ENCODE measurements at places on chromosomes 13 and 19.

DNA sequence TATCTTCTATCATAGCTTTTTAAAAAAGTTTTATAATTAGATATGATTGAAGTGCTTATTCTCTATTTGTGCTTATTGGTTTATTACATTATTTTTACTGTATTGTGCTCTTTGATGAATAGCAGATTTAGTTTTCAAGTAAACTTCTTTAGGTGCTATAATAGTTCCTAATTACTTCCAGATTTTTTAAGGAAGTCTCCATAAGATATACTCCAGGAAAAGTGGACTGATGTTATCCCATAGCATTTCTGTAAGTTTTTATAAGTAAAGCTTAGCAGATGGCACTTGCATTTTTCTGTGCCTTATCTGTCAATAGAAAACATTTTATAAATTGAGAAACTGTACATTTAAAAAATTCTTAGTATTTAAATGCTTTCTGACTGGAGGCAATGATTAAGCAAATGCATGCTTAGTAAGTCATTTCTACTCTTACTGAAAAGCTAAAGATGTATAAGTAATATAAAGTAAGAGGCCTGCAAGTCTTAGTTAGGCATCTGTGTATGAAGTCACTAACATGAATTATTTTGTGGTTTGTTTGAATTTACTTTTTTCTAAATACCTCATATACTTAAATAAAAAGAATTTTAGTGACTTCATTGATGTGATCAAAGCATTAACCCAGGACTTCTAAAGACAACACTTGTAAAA is 182.8 kb downstream of the MAB21L1 start:
- no peak for DNase-seq

GRCh38 chr19:55644191-55644833 is 863 bp downstream of the ZNF581 start:
- no peak for DNase-seq

DNA sequence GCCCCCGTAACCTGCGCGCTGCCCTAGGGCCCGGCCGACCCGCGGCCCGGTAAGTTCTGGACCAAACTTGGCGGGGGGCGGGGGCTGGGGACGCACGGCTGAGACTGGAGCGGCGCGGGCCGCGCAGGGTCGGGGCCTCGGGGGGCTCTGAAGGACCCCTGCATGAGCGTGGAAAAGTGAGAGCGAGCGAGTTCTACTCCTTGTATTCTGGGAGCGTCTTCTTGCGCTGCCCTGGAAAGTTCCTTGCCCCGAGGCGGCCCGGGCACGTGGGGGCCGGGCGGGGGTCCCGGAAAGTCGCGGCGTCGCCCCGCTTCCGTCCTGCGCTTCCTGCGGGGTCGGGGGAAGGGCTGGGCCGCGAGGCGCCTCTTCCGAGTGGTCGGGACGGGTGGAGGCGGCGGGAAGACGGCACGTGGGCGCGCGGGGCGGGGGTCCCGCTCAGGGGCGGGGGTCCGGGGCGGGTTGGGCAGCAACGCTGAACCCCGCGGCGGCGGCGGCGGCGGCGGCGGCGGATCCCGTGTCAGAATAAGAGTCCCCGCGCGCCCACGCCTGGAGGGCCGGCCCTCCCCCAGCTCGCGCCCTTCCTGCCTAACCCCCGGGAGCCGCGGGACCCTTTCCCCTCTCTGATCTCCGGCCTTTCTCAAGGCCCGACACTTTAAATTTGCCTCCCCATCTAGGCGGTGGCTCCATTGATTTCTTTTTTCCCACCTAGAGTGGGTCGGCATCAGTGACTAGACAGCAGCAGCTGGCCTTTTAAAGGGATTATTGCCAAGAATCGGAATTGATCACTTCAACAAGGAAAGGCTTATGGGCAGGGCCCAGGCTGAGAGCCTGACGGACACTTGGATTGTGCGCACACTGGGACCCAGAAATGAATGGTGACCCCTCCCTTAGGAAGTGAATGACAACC is 749 bp downstream of the GATAD2A start:
- peak; percentile 73 for DNase-seq

GRCh38 chr19:14369399-14370168 is 11.7 kb upstream of the ADGRE5 start:
- DNase-seq: peak; percentile 92

DNA sequence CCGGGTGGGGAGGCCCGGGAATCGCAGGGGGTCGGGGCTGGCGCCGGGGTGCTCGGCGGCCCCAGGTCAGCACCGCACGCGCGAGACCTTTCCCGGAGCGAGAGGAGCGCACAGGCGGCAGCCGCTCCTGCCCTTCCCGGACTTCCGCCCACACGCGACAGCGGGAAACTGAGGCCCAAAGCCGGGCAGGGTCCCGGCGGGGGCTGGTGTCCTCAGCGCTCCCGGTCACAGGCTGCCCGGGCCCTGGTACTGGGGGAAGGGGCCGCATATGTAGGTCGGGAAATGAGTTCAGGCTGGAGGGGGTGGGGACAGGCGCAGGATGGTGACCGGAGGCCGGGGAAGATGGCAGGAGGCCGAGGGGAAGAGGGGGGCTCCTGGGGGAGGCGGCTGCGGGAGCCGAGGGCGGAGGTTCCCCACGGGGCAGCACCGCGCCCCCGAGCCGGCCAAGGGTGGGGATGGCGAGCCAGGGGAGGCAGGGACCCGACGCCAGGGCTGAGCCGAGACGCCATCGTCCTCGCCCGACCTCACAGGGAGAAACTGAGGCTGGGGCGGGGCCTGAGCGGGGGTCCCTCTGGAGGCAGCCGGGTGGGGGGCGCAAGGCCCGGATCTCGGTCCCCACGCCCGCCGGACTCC is 662 bp downstream of the CBARP start:
- DNase-seq: no peak

- DNase-seq: no peak
Measured at GRCh38 chr13:39378306-39378705, 224.7 kb downstream of the LHFPL6 start.

- no peak for DNase-seq
Measured at GRCh38 chr19:33412601-33413425, 39.3 kb downstream of the CEBPG start.

DNA sequence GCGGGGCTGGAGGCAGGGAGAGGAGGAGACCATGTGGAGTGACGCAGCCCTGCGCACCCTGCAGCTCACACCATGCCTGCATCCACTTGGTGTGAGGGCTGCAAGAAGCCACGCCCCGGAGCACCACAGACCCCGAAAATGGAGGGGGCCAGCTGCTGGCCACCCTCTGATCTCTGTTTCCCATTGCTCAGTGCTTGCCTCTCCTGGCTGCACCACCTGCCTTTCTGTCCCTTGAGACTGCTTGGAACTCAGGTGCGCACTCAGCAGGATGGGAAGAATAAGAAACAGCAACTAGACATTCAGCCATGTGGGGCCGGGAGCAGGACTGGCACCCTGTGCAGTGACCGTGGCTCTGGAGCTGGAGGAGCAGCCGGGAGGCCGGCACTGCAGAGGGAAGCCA is 64.0 kb downstream of the ANKRD10 start:
- no peak for DNase-seq

- DNase-seq: no peak
Measured at GRCh38 chr13:74696148-74696922, 562.1 kb upstream of the KLF12 start.

DNA sequence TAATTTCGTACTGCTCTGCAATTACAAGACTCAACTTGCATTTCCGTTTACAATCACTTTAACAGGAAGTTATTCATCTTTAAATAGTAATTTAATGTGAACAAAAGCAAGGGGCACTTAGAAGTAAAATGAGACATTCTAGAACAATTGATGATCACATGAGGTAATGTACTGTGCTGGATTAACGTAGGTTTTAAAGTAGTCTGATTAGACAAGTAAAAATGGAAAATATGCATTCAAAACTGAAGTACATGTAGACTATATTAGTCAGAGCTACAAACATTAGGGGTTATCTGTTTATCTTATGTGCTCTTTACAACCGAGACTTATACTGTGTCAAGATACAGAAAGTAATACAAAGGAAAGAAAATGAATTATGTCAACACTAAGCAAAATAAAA is 1528.0 kb downstream of the SLITRK5 start:
- no peak for DNase-seq

- DNase-seq: no peak
Measured at GRCh38 chr13:84038001-84038400, 155.7 kb upstream of the SLITRK1 start.

DNA sequence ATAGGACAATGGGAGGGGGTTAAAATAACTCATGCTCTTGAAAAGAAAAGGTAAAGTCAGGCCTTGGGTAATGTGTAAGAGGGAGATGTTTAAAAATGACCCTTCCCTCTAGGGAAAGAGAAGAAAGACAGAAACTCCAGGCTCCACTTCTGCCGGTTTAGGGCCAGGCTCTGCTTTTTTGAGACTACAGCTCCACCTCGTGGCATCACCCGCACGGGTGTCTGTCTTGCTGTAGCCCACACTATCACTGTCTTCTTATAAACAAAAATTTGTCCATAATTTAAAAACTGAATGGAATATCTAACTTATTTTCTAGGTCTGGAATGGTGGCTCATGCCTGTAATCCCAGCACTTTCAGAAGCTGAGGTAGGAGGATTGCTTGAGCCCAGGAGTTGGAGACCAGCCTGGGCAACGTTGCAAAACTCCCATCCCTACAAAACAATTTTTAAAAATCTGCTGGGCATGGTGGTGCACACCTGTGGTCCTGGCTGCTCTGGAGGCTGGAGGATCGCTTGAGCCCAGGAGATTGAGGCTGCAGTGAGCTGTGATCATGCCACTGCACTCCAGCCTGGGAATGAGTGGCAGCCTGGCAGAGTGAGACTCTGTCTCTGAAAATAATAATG is 65.1 kb upstream of the GTF3A start:
- DNase-seq: peak; percentile 72

DNA sequence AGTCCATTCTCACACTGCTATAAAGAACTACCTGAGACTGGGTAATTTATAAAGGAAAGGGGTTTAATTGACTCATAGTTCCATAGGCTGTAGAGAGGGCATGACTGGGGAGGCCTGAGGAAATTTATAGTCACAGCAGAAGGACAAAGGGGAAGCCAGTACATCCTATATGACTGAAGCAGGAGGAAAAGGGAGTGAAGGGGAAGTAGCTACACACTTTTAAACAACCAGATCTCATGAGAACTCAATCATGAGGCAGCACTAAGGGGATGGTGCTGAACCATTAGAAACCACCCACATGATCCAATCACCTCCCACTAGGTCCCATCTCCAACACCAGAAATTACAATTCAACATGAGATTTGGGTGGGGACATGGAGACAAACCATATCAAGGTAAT is 209.1 kb downstream of the DIAPH3 start:
- DNase-seq: no peak

DNA sequence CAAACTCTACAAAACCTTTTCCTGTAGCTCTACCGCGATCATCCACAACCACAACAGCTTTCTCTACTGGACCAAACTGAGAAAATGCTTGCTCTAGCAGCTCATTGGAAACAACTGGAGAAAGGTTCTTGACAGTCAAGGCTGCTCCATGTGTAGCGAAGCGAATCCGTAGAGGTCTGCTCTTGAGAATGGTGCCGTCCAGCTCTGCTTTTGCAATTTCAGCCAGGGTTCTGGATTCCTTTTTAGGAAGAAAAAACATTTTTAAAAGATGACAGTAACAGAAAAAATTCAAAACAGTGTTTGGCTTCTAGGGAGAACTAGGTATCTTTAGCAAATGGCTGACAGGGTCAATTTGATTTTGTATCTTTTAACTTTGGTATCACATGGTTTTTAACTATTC is 10.4 kb downstream of the PSPC1 start:
- no peak for DNase-seq

GRCh38 chr19:3618144-3618810 is 8.3 kb downstream of the CACTIN start:
- peak; percentile 80 for DNase-seq

DNA sequence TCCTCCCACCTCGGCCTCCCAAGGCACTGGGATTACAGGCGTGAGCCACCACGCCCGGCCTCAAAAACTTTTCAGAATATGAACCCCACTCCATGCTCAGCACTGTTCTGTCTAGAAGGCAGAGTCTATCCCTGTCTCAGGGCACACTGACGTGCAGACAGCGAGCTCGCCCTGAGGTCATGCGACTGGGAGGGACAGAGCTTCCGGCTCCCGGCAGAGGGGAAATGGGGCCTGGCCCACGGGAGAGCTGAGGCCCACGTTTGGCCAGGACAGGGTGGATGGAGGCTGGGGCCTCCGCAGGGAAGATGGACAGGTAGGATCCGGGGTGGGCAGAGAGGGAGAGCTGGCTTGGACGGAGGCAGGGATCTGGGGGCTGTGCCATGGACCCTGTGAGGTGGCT is 2.8 kb upstream of the AZU1 start:
- DNase-seq: no peak

- DNase-seq: no peak
Measured at GRCh38 chr13:105665284-105665683, 870.2 kb downstream of the EFNB2 start.

DNA sequence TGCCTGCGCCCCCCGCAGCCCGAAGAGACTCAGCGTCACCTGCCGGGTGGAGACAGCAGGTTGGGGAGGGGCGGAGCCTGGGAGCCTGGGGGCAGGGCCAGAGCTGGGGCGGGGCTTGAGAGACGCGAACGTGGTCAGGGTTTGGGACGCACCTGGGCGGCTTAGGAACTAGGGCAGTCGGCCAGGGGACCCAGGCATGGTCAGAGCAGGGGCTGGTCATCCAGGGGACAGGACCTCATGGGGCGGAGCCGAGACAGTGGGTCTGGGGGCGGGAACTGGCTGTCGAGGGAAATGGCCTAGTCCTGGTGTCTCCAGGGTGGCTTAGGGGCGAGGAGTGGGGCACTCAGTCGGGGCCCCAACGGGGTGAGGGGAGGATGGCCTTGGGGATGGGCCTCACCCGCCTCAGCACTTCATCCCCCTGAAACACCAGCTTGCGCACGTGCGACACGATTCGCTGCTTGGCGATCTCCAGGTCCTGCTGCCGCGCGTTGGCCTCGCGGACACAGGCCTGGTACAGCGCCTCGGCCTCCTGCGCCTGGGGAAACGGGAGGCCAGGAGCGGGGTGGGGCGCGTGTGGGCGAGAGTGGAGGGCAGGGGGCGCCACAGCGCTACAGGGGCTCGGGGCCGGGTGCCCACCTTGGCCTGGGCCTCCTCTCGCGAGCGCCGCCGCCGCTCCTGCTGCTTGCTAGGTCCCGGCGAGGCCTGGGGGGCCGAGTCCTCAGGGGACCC is 5.8 kb downstream of the GMIP start:
- peak; percentile 44 for DNase-seq

DNA sequence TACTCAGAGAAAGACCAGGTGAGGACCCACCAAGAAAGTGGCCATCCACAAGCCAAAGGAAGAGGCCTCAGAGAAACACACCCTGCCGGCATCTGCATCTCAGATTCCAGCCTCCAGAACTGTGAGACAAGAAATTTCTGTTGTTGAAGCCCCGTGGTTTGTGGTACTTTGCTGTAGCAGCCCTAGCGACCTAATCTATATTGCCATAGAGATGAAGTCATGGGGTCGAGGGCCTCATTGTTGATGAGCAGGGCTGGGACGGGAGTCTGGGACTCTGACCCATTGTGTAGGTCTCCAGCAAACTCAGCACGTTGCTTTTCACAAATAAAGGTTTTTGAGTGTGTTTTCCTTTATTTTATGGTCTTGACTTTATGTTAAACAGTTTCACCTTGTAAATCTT is 174.9 kb downstream of the TNFSF13B start:
- no peak for DNase-seq

Data from stimulated activated CD8-positive, alpha-beta memory T cell treated with anti-CD3 and anti-CD28 coated beads, Interleukin-4, amount 100 ng/mL, for 48 hours (primary cell).